ENCODE measurements at places on chromosomes 3 and 15.

GRCh38 chr3:119808244-119808643, 26.3 kb downstream of the NR1I2 start:
- DNase-seq, result no peak

DNA sequence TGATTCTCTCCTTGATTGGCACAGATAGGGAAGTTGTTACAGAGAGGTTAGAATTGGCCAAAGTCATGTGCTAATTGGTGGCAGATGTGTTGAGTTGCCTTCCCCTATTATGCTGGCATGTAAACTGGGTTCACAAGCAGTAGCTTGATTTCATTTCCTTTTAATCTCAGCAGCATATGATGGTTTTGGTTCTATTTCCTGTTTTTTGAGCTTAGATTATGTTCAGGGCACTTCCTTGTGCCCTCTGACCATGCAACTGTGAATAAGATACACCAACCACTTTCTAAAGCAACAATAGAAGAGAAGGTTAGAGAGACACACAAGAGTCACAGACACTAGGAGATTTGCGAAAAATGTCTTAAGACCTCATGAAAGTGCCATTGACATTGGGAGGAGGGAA, 16.5 kb downstream of the HPS3 start:
- peak; percentile 89 for DNase-seq

- DNase-seq, result no peak
Measured at GRCh38 chr3:16864610-16865313, 20.0 kb upstream of the PLCL2 start.

DNA sequence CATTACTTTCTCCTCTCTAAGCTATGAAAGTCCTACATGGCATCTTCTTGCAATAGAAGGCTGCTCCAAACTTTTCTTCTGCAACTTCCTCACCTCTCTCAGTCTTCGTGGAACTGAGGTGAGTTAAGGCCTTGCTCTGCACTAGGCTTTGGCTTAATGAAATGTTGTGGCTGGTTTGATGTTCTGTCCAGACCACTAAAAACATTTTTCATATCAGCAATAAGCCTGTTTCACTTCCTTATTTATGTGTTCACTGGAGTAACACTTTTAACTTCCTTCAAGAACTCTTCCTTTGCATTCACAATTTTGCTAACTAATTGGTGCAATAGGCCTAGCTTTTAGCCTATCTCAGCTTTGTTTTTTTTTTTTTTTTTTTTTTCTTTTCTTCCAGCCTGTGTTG, 335.3 kb upstream of the NECTIN3 start:
- DNase-seq, result peak; percentile 58

GRCh38 chr3:106229495-106230278, 360.9 kb upstream of the CBLB start:
- DNase-seq, result no peak

GRCh38 chr15:75452865-75453702, 1.6 kb upstream of the SIN3A start:
- peak; percentile 78 for DNase-seq

DNA sequence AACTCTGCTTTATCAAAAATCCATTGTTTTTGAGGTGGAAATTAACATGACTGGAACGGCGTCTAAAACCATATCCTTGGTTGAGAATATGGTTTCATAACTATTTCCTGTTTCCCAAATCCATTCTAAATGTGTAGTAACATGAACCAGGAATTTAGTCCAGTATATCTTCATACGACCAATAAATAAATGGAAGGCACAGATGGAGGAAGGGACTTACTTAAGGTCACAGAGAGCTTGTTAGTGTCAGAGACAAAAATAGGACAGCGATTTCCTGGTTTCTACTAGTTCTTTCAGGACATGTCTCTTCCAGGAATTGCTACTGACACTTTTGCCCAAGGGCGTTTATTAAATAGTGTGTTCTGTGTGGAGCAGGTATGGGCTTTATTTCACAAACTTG, 41.2 kb downstream of the HES1 start:
- no peak for DNase-seq

DNA sequence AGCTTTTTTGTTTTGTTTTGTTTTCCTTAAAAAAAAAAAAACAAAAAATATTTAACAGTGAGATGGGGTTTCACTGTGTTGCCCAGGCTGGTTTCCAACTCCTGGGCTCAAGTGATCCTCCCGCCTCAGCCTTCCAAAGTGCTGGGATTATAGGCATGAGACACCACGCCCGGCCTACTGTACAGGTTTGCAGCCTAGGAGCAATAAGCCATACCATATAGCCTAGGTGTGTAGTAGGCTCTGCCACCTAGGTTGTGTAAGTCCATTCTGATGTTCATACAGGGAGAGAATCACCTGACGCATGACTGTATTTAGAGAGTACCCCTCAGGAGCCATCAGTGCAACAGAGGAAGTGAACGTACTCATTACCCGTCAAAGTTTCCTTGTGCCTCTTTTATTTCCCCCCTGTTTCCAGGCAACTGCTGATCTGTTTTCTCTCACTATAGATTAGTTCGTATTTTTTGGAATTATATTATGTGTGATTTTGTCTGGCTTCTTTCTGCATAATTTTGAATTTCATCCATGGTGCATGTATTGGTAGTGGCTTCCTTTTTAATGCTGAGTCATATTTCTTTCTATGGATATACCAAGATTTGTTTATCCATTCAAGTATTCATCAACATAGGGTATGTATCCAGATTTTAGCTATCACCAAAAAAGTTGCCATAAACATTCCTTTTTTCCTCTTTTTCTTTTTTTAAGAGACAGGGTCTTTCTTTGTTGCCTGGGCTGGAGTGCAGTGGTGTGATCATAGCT, 9.9 kb downstream of the ACAD9 start:
- no peak for DNase-seq

- peak; percentile 48 for DNase-seq
Measured at GRCh38 chr3:11335056-11335608, 62.9 kb downstream of the ATG7 start.

DNA sequence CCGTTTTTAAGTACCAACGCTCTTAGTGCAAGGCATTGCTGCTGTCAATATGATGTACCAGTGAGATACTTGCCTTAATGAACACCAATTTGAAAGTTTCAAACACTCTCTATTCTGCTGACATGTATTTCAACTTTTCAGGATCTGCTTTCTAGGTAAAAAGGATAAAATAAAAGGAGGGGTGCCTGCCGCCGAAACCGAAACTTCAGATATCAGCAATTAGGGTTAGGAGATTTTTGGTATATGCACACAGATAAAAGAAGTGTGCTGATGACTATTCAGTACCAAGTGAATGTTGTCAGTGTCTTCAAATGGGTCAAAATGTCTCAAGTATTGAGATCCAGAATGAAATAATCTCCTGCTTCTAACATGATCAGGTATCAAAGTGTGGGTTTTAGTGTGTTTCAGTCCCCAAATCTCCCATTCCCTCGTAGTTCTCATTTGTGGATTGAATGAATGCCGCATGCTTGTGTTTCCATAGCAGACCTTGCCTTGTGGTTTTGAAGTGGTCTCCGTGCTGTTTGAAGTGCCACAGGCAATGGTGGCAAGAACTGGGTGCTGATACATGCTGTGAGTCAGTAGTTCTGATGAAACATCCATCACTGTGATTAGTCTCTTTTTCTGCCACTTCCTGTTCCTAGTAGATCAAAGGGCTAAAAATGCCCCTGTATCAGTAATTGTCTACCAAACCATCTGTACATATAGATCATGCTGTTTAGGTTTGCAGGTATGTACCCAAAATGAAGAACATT, 22.5 kb downstream of the CHST14 start:
- DNase-seq, result no peak

DNA sequence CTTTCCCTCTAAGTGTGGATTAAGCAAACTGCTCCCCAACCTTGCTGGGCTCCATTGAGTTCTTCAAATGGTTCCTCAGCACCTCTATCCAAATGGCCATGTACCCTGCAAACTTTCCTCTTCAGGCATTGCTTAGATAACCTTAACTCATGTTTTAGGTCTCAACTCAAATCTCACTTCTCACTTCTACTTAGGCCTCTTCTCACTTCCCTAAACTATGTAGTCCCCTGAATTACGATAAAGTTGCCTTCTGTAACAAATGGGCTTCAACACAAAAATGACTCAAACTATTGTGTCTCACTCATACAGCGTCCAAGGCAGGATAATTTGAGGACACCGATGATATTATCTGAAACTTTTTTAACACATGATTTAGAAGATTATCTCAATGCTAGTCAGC, 62.4 kb upstream of the STAC start:
- DNase-seq, result no peak

- no peak for DNase-seq
Measured at GRCh38 chr3:112087746-112088145, 1.6 kb downstream of the C3orf52 start.

DNA sequence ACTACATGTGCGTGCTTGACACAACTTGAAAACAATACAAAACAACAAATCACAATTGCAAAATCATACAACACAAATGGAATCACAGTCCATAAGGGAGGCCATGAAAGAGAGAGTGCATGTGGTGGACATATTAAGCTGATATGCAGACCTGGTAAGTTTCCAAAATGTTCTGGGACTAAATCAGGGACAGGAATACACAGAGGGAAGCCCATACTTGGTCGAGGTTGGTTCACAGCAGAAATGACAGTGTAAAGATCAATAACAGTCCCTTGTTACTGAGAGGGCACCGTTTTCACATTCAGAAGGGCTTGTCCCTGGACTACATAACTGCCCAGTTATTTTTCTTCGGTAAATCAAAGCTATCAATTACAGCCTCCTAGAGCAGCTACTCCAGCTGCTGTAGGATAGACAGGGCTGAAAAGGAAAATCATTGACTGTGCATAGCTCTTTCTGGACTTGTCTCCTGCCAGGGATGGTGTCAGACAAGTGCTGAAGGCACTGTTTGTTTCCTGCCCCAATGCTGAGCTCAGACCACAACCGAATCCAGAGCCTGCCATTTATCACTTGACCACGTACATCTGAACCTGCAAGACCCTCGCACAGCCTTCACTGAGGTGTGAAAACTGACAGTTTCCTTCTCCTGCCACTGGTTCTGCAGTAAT, 79.5 kb upstream of the KCNMB2 start:
- no peak for DNase-seq

- no peak for DNase-seq
Measured at GRCh38 chr15:48391950-48392349, 60.7 kb downstream of the DUT start.

DNA sequence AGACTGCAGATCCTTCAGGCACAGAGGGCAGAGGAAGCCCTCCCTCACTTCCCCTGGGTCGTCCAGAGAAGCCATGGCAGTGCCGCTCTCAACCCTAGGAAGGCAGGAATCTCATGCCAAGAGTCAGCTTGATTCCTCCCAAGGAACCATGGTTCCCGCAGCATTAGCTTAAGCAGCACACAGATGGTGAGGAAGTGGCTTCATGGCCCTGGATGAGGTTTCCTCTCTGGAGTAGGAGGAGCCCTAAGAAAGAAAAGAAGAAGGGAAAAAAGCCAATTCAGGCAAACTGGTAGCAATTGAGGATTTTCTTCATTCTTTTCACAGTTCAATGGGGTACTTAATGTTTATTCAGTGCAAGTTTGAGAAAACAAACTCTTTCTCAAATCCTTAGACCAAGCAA, 2.9 kb downstream of the RBSN start:
- DNase-seq, result no peak

DNA sequence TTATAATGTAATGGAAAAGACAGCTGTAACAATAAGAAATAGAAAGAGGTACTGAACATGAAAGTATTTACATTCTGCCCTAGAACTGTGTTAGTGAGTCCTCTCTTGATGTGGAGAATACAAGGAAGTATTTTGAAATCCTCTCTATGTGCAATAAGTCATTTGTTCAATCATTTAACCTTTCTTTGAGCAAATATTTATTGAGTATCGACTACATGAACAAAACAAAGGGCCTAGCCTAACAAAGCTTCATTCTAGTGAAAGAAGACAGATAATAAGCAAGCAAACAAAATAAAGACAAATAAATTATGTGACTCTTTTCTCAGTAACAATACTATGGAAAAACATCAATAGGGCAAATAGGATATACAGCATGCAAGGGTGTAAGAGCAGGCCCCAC, 354.9 kb upstream of the ATP11B start:
- no peak for DNase-seq

DNA sequence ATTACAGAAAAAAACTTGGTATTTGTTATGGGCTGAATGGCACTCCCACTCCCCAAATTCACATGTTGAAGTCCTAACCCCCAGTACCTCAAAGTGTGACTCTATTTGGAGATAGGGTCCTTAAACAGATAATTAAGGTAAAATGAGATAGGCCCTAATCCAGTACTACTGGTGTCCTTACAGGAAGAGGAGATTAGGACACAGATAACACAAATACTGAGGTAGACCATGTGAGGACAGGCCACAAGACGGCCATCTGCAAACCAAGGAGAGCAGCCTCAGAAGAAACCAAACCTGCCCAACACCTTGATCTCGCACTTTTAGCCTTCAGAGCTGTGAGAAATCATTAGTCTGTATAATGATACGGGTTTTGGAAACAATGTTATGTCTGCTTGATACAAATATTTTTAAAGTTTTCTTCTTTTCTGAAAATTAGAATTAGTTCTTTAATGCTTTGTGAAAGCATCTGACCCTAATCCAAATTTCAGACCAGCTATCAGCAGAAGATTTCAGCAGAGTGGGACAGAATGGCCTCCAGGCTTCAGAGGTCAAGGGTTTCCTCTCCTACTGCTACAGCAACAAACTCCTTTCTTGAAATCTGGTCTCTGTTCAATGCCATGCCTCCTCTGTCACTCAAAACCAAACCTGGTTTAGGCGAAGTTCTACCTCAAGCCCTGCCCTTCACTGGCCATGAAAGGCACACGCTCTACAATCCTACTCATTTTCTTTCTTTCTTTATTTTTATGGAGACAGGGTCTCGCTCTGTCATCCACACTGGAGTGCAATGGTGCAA, 22.0 kb upstream of the HDC start:
- DNase-seq, result no peak

DNA sequence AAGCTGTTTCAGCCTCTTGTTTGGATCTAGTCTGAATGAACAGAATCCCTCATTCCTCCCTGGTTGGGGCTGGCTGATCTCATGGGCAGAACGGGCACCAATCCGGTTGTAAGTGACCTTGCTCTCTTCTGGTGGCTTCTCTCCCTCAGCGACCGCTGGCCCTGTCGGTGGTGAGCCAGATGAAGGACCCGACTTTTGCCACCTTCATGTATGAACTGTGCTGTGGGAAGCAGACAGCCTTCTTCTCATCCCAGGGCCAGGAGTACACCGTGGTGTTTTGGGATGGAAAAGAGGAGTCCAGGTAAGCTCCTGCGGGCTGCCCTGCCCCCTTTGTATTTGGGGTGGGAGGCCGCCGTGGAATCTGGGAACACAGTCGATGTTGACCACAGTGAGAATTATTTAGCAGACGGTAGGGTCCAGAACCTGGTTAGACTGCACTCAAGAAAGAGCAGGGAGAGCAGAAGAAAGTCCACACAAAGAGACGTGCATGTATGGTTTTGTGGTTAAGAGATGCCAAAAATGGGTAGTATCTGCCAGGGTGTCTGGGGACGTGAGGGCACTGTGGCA, 138.8 kb downstream of the LRRK1 start:
- no peak for DNase-seq

Measured in OCI-LY7 (cell line).